OCI-LY7 (cell line): ENCODE measurements at places on chromosomes 4 and X.

- no peak for DNase-seq
Observed at GRCh38 chr4:188819233-188819632, 680.0 kb downstream of the TRIML1 start.

DNA sequence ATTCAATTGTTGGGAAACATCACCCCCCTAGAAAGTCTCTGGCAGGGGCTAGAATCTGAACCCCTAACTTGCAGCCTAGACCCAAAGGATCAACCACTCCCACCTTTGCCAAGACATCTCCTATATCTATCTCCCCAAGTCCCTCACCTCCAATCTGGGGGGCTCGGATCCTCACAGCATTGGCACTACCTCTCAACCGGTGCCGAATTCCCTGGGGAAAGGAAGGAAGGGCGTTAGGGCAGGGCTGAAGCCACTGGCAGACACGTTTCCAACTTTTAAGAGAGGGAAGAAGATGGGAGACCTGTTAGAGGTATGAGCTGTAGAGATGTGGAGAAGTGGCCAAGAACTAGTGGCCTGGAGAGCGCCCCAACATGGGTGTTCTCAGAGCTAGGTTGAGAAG is 2.7 kb downstream of the TIMM17B start:
- DNase-seq, result no peak

DNA sequence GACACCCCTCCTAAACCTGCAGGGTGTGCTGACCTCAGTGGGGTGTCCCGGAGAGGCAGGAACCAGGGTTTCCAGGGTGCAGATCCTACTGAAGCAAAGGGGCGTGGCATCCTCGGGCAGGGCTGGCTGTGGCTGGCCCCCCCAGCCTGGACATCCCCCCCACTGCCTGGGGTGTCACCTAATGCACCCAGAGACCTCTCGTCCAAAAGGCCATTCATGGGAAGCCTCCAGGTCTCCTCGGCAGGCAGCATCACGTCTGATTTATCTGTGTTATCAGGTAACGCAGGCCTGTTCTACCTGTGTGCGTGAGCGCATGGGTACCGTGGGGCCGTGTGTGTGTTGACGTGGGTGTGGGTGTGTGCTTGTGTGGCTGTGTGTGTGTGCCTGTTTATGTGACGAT is 210.0 kb downstream of the SHOX start:
- DNase-seq, result no peak

DNA sequence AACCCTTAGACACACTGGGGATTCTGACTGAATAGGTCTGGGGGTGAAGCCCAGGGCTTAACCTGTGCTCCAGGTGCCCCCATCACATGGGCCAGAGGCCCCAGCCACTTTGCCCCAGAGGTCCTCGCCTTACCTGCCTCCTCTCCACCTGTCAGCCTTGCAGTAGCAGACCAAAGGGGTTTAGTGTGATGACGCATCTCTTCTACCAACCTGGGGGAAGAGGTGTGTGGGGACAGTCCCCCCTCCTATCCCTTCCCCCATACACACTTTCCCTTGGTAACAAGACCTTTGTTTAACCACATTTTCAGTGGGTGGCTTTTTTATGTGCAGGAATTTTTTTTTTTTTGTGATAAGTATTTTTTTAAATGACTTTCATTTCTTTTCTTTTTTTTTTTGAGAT is 6.3 kb downstream of the CLCN4 start:
- no peak for DNase-seq

GRCh38 chr4:5398056-5398455 is 310.3 kb downstream of the EVC2 start:
- no peak for DNase-seq

DNA sequence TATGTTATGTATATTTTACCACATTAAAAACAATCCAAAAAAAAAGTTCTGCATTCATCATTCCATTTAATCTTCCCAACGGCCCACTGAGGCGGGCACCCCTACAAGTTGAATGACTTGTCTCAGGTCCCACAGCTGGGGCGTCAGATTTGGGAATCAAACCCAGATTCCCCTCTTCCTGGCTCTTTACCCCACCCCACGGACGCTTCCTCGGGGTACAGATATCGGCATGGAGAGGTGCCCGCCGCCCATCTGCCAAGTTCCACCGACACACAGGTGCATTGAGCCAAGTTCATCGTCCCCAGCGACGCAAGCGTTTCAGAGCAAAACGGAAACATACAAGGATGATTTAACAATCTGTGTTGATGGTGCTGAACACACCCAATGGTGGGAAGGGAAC is 36.9 kb upstream of the MAN2B2 start:
- no peak for DNase-seq

DNA sequence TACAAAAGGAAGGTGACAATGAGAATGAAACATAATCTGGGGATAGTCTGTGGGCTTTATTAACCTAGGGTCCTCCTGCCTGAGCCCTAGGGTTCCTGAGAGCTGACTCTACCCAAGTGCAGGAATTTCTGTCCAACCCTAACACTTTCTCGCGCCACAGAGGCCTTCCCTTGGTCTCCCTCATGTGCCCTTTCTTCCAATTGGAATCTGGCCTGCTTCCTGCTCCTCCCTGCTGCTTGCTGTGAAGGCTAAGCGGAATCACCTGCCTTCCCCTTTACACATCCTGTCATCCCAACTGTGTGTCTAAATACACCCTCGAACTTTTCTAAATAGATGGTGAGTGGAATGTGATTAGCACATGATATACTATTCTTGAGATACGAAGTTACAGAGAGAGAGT is 5.9 kb downstream of the MAGEA11 start:
- DNase-seq, result no peak

GRCh38 chr4:27242217-27242616 is 381.6 kb downstream of the STIM2 start:
- no peak for DNase-seq

GRCh38 chr4:66991521-66991920 is 553.8 kb downstream of the CENPC start:
- no peak for DNase-seq

DNA sequence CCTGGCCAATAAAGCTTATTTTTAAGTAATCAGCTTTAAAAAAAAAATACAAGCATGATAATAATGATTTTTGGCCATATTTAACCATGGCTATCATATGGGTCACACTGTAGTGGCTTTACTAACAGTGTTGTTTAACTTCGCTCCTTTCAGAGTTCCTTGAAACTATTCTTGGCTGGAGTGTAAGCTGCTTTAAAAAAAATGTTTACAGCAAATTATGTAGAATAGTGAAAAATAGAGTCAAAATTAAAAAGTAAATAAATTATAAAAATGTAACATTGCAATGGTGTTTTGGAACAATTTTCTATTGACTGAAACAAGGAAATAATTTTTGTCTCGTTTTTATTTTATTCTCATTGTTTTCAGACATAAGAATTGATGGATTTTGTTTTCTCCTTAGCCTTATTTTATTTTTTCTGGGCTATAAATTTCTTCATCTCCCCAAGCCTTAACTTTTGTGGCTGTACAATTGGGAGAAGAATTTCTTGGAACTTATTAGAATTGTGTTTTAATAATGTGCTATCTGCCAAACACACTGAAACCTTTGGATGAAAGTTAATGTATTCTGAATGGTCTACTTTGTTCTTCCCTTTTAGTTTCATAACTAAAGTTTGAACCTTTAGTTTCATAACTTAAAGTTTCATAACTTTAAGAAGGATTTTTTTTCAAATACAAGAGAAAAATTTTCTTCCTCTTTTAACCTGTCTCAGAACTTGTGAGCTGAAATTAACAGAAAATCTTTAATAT is 182.0 kb downstream of the ARHGAP24 start:
- DNase-seq, result no peak

DNA sequence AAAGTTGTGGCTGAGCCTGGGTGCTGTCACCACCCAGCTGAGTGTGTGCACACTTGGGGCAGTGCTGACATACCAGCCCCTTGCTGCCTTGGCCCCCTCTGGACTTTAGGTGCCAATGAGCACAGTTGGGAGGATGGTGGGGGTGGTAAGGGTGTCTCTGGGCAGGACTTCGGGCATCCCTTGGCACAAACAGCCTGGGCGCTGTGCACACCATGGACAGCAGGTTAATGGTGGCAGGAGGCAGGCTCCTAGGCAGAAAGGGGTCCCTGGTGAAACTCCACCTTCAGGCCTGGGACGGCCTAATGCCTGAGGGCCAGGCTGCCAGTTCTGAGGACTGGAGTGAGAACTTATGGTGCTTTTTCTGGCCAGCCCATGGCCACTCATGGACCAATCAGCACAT is 32.4 kb upstream of the TEX13C start:
- DNase-seq, result no peak

DNA sequence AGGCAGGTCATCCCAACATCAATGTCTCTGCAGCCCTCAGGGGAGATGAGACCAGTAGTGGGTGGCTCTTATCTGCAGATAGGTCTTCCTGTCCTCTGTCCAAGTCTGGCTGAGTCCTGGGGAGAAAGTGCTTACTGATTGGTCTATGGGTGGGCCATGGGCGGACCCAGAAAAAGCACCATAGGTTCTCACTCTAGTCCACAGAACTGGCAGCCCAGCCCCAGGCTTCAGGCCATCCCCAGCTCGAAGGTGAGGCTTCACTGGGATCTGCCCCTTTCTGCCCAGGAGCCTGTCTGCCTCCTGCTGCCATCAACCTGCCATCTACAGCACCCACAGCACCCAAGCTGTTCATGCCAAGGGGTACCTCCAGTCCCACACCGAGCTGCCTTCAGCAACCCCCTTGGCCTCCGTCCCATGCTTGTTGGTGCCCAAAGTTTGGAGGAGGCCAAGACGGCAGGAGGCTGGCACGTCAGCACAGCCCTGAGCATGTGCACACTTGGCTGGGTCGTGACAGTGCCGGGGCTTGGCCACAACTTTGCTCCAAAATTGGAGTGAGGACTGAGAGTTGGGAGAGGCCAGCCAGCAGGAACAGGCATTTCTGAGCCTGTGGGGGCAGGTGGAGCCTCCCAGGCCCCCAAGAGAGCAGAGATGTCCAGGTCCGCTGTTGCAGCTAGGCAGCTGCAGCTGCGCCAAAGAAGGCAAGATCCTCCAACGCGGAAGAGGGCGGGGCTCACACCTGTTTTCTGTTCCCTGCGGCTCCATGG is 99.6 kb downstream of the IQCM start:
- no peak for DNase-seq

GRCh38 chrX:105173071-105173470 is 47.4 kb downstream of the TEX13A start:
- DNase-seq, result no peak

DNA sequence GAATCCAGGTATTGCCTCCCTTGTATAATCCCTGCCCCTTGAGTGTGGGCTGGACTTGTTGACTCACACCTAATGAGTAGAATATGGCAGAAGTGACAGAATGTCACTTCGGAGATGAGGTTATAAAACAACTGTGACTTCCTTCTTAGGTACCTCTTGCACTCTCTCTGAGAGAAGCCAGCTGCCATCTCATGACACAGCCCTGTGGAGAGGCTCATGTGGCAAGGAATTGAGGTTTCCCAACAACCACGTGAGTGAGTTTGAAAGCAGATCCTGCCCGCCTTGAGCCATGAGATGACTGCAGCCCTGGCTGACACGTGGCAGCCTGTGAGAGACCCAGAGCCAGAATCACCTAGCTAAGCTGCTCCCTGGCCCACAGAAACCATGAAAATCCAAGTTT is 13.5 kb downstream of the ASB11 start:
- no peak for DNase-seq

DNA sequence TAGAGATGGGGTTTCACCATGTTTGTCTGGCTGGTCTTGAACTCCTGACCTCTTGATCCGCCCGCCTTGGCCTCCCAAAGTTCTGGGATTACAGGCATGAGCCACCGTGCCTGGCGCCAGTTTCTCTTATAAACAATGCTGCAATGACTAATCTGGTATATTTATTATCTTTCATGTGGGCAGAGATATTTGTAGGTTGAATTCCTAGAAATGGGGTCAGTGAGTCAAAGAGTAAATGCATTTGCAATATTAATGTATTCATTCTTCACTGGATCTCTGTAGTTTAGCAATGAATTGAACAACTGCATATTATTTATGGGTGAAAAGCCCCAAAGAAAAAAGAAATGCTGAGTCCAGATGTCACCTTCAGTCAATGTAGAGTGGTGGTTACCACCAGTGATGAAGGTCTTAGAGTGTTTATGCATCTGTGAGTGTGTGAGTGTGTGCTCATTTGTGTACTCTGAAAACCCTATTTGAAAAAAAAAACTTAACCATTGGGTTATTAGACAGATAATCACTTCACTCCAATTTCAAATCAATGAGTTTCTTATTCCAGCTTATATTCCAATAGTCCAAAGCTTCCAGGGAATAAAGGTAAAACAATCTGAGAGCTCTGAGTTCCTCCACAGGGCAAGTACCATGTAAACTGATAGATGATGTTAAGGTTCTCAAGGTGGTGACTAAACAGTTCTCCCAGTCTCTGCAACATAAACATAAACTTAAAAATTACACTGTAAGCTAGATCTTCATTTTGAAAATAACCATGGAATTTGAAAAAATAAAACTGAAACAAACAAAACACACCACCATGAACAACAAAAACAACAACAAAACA is 22.6 kb upstream of the CD38 start:
- DNase-seq, result no peak
